ENCODE measurements at places on chromosomes 3 and 15.
A peak's percentile ranks its signal among the peaks of the same experiment; 100 is the strongest.

DNA sequence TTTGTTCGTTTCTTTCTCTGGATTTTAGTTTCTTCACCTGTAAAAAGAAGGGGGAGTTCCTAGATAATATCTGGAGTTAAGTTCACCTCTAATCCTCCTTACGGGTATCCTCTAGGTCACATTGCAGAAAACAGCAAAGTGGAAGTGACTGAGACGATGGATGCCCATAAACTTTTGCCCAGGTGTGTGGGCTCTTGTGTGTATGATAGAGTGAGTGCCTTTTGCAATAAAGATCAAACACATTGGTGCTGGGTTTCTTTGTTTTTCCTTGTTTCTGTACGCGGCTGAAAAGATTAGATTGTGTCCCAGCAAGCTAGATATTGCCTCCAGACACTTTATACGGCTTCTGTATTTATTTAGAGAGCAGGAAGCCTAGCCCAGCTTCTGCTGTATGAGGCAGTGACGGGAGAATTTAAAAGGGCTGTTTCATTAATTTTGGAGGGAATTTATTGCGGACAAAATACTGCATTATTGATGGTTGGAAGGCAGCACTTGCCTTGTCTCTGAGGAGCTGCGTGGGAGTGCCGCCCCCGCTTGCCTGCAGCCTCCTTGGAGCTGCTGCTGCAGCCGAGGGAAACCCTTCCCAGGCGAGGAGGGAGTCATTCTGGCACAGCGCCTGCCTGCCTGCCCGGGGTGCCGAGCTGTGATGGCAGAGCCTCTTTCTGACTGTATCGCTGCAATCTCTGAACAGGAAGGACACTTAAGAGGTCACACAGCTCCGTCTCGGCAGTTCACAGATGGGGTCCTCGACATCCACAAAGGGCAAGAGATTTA lies 38.5 kb downstream of the PYDC2 start:
- peak; percentile 46 for DNase-seq

GRCh38 chr3:106261915-106262683 lies 393.3 kb upstream of the CBLB start:
- peak; percentile 92 for DNase-seq

DNA sequence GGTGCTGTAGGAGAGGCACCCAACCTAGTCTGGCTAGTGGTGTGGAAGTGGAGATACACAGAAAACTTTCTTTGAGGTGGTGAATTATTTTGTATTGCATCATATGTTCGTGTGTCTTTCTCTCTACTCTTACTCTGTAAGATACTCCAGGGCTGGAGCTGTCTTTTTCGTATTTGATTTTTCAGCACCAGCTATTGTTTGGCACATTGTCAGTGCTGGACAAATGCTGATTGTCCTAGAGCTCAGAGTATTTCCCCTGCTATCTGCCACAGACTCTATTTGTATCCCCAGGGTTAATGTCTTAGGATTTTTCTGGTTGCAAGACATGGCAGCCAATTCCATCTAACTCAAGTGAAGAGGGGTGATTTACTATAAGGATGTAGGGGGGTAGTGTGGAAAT lies 110.5 kb downstream of the SAMMSON start:
- no peak for DNase-seq

DNA sequence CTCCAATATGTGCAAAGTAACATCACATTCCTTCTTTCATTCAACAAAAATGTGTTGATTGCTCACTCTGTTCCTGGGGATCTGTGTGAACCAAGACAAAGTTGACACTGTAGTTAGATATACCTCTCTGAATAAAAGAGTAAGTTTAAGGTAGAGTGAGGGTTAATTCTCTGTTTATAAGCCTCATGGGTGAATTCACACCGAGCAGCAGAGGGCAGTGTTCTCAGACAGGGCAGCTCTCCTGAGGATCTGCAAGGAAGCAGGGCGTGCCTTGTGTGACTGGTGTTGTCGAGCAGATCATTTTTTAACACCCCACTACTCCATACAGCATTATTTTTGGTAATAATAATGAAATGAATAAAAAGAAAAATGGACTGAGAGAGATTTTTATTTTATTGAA lies 34.4 kb downstream of the PAQR9 start:
- peak; percentile 24 for DNase-seq

DNA sequence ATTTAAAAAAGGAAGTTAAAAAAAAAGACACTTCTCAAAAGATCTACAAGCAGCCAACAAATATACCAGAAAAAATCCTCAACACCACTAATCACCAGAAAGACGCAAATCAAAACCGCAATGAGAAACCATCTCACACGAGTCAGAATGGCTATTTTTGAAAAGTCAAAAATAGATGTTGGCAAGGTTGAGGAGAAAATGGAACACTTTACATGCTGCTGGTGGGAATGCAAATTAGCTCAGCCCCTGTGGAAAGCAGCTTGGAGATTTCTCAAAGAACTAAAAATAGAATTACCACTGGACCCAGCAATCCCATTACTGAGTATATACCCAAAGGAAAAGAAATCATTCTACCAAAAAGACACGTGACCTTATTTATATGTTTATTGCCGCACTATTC lies 574.7 kb upstream of the ADAMTS9 start:
- peak; percentile 7 for DNase-seq

DNA sequence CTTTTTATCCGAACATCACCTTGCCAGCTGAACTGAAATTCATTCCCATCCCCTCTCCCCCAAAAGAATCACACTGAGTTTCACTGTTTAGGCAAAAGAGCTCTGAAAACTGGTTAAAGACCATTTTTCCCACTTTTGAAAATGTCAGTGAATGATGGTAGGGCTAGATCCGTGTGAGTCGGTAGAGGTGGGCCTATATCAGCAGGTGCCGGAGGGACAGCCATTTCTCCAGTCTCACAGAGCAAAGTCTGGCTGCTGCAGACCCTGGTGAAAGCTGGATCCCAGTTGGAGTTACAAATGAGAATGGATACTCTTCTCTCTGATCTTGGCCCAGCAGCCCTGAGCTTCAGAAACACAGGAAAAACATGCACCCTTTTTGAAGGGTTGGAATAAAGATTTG lies 10.9 kb downstream of the ENTPD3 start:
- no peak for DNase-seq

- DNase-seq: no peak
These were observed 759.8 kb downstream of the AGBL1 start for GRCh38 chr15:86839502-86839901.

DNA sequence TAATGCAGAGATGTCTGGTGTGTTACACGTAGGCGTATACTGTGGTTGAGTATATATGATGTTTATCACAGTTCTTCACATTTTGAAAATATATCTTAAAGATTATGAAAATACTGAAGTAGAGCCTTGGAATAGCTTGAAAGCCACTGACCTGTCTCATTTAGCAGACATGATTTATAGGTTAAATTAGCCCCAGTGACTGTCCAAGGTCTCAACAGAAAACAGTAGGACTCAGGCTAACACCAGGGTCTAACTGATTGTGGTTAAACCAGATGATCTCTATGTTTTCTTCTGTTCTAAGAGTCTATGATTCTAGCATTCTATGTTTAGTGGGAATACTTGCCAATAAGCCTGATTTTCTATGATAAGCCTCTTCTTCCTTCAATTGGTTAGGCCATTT lies 166.4 kb upstream of the NR2E3 start:
- DNase-seq: no peak

DNA sequence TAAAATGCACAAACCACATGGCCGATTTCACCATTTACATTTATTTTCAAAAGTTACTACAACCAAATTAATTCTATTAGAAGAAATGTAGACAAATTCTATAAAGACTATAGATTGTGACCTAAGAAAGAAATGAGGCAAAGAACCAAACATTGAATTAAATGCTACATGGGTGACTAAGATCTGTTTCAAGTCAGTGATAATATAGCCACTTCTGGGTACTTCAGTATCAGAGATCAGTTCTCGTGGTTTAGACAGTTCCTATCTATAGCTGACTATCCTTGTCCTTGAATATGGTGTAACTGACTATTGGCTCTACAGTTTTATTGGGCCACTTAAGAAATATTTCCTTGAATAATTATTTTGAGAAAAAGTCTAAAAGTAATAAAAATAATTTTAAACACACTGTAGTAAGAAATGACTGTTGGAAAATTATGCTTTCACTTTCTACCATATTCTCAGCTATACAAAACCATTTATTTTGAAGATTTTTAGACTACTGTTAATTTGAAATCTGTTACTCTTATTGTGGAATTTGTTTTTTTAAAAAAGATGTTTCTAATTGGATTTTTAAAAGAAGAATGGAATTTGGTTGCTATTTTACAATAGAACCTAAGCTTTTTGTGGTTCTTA lies 14.1 kb downstream of the KCNMB3 start:
- DNase-seq: no peak

- no peak for DNase-seq
These were observed 1.0 kb upstream of the DLL4 start for GRCh38 chr15:40927873-40928806.

DNA sequence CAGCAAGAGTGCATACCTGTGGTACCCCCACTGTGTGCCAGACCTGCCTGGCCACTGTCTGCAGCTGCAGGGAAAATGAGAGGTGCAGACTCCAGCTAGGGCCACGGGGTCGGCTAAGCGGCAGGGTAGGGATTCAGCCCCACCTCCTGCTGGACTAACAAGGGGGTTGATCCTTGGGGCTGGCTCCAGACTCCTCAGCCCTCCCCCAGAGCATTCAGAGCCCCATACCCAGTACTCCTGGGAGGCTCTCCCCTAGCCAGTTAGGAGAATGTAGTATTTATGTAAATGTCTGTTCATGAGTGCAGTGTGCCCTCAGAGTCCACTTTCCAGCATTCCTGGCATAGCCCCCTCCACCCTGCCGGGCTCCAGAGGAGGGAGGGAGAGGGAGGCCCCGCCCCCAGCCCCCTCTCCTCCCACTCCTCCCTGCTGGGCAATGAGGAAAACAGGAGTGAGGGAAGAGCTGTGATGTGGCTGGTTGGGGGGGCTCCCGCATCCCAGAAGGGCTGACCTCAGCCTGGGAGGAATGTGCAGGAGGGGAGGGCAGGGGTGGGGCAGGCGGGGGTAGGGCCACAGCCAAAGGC lies 4.5 kb upstream of the SEMA3B start:
- peak; percentile 98 for DNase-seq

DNA sequence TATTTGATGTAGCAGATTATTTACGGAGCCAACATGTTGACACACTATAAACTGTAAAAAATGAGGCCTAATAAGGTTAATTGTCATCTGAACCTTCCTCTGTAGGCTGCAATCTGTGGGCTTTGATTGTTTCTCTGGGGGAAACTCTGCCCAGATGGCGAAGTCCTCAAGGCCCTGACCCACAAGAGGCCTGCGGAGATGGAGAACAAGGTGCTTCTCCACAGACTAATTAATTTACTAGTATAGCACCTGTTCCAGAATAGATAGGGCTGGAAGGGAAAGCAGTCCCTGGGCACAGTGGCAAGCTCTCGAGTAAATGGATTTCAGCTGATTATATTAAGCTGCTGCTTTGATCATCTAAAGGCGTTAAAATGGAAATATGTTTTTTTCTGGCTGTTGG lies 338.8 kb upstream of the DNAJC19 start:
- DNase-seq: no peak

DNA sequence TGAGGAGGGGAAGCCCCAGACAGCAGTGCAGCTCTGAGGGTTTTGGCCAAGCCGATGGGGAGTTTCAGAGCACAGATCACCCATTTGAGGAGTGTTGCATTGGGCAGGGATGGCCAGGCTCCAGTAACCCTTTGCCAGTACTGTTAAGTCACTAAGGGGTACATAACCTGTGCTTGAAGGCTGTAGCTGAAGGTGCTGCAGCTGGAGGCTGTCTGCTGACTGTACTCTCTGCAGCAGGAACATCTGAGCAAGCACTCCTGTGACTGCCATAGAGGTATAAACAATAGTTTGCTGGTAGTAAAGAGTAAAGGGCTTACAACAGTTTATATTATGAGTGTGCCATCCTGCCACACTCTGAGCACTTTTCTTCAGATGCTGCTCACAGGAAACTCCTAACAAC lies 297.8 kb downstream of the EPHA3 start:
- no peak for DNase-seq

DNA sequence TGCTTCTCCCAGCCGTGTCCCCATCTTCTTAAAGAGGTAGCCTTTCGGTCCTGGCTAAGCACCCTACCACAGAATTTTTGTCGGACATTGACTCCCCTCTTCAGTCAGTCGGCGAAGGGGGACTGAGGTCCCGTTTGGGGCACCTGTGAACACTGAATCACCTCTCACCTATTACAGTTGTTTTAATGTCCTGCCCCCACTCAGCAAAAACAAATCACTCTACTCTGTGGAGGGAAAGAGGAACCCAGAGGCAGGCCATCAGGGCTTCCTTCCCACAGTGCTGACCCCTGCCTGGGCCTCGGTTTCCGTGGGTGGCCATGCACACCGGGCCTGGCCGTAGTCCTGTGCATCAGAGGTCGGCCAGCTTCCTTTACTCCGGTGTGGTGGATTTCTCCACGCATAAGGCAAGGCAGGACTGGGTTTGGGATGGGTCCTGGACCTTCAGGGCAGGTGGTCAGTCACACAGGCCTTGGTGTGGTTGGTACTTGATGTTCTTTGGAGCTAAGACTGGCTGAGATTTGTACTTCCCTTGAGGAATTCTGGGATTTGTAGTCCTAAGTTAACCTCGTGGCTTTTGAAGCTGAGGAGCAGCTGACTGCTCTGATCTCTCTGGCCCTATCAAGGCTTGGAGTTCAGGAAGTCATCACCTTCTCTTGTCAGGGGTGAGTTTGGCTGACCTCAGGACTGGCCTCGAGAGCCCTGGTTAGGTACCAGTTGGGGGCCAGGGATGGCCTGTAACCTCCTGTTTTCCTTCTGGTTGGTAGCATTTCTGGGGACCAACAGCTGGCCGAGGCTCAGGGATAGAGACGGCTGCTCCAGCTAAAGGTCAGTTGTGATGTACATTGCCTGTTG lies 627 bp upstream of the FAM131A start:
- DNase-seq: peak; percentile 58

DNA sequence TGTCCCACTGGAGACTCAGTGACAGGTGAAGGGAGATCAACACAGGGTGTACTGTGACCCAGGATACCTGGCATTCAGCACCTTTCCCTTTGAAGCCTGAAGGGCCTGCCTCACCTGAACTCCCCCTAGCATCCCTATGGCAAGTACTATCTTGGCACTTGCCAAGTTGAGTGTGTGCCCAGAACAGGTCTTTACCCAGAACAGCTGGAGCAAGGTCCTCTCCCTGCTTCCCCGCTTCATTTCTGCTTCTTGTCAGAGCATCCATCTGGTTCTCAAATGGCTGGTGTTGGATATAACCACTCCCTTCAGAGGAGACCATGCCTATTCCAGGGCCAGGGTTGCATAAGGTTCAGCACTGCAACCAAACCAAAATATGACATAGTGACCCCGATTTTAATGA lies 73.0 kb downstream of the FAM43A start:
- no peak for DNase-seq

GRCh38 chr15:62612771-62613170 lies 429.8 kb upstream of the TPM1 start:
- DNase-seq: peak; percentile 32

DNA sequence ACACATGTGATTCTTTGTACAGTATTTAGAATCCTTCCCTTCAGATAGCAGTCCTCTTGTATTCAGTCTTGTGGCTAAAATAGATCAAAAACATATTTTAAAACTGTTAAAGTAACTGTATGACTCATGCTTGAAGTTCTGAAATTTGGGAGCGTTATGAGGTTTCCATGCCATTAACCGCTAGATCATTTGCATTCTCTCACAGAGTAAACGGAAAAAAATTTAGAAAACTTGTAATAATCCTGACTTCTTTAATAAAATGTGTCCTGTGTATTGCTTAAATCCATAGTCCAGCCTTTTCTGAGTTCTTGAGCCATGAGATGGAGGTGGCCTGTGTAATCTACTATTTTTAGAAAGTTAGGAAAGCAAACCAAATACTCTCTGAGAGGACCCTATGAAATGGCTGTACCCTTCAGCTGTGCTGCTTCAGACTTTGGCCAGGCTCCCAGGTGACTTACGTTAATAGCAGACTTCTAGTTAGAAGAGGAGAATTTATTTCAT lies 33.8 kb downstream of the MBNL1 start:
- DNase-seq: peak; percentile 96

GRCh38 chr15:52463638-52464037 lies 65.0 kb downstream of the MYO5A start:
- peak; percentile 20 for DNase-seq

All from fibroblast of skin of right biceps (primary cell).